ELF-1 (cell line): ENCODE measurements at places on chromosomes 2 and 18.

GRCh38 chr18:25516747-25517498 is 165.0 kb upstream of the ZNF521 start:
- DNase-seq = no peak

- DNase-seq = no peak
These were observed 63.5 kb downstream of the ANKRD44 start for GRCh38 chr2:197247083-197247482.

- peak; percentile 43 for DNase-seq
These were observed 32.4 kb upstream of the VIT start for GRCh38 chr2:36663851-36664695.

- DNase-seq = peak; percentile 46
These were observed 30.7 kb downstream of the FBXO15 start for GRCh38 chr18:74116633-74117554.

DNA sequence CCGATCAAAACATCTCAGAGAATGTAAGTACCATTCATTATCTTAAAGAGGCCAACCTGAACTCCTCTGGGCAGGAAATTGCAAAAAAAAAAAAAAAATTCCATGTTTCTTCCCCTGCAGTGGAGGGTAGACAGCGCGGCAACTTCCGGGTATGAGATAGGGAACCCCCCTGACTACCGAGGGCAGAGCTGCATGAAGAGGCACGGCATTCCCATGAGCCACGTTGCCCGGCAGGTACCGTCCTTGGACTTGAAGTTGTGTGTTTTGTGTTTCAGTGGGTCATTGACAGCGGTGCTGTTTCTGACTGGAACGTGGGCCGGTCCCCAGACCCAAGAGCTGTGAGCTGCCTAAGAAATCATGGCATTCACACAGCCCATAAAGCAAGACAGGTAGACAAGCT is 7.2 kb downstream of the ACP1 start:
- no peak for DNase-seq

DNA sequence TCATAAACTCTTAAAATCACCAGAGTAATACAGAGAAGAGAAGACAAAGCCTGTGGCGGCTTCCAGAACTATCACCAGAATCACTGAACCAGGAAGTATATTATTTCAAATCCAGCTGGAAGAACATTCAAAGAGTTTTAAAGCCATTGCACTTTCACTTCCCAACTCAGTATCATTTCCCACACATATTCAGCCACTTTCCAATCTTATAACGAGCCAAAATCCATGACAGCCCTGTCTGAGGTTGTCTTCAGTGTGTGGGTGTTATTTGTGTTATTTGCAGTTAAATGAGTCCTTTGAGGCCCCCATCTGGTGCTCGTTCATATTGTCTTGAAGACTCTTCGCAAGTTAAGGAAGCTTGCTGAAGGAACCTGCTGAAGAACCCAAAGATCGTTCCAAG is 559.9 kb downstream of the TSN start:
- DNase-seq = no peak
